ENCODE measurements at places on chromosomes 11 and 22.

GRCh38 chr11:132587716-132588115 is 944.6 kb downstream of the OPCML start:
- no peak for DNase-seq

- peak; percentile 78 for DNase-seq
These were observed 857.0 kb downstream of the KCNA4 start for GRCh38 chr11:29159552-29160465.

DNA sequence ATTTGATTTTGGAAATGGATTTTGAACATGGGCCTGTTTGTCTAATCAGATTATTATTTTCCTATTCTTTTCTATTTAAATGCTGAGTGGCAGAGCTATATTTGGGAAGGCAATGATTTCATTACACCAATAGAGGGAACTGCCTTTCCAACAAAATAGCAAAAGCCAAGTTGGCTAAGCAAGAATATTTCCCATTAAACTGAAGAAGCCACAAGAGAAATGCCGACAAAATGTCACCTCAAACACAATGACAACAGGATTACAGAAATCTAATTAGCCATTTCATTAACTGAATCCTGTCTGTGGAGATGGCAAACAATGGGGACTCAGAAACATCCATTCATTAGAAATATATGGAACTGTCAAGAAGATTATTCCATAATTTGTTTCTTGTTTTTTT is 1593.1 kb upstream of the RAG2 start:
- no peak for DNase-seq

GRCh38 chr11:83545494-83546260 is 259.5 kb upstream of the CCDC90B start:
- DNase-seq: no peak

DNA sequence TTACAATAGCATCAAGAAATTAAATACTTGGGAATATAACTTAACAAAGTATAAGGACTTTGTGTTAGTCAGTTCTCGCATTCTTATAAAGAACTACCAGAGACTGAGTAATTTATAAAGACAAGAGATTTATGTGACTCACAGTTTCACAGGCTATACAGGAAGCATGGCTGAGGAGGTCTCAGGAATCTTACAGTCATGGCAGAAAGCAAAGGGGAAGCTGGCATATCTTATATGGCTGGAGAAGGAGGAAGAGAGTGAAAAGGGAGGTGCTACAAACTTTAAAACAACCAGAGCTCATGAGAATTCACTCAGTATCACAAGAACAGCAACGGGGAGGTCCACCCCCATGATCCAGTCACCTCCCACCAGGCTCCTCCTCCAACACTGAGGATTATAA is 32.0 kb upstream of the CCDC134 start:
- no peak for DNase-seq

DNA sequence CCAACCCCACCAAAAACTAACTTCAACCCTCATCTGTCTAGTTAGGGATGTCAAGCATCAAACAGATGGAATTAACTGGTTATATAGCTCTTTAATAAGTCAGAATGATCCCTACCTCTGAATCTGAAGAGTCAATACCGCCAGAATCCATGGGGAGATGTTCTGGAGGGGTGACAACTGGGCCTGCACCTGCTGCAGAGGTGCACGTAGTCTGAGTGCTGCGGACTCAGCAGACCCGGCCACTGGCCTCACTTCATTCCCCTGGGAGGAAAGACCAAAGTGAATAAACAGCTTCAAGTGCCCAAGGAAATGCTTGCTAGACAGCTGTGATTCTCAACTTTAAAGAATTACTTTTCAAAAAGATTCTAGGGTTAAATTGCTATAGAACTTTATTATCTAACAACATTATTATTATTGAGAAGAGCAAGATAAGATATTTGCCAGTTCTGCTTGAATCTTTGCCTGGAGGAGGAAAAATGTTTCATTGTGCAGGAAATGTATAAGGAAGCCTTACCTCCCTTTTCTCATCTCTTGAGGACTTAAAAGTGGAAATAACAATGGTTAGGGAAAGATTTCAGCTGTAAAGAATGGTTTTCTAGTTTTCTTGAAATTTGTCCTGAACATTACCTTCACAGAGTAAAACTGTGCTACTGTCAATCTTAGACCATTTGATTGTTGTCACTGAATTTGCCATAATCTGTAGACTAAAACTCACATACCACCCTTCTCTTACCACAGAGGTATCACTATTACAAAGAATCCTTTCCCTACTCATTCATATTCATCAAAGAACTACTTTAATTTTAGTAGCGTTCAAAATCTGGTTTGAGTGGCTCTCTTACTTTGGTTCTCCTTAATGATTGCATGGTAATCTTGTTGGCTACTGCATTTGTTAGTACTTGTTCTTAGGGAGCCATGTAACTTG is 4.2 kb downstream of the XBP1 start:
- no peak for DNase-seq

DNA sequence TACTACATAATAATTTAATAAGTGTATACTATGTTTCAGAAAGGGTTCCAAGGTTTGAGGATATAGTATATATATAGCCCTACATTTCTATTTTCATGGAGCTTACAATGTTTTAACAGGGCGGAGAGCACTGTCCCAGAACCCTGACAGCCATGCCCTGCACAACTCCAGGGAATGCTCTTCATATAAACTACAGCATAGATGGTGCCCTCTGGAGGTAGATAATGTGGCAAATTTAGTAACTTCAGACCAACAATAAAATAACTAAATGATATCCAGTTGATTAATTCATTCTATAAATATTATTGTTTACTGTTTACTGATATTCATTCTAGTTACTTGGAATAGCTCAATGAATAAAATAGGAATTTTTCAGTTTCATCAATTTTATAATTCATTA is 693.7 kb upstream of the CCDC179 start:
- no peak for DNase-seq

- DNase-seq: no peak
These were observed 14.5 kb downstream of the CARS1 start for GRCh38 chr11:3042496-3043314.

DNA sequence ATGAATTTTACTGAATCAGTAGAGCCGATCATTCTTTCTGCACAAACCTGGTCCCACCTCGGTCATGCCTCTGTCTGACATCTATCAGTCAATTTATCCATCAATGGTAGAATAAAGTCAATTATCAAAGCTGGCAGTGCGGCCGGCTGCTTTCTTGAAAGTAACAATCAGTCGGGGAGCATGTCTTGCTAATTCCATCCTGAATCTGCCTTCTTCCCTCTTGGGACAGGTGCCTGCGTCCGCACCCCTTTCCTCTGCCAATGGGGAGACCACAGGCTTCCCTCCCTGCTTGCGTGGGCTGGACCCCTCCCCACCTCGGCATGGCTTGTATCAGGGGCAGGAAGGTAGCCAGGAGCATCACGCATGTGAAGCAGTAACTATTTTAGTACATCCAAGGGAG is 962.9 kb downstream of the BRD1 start:
- DNase-seq: no peak

DNA sequence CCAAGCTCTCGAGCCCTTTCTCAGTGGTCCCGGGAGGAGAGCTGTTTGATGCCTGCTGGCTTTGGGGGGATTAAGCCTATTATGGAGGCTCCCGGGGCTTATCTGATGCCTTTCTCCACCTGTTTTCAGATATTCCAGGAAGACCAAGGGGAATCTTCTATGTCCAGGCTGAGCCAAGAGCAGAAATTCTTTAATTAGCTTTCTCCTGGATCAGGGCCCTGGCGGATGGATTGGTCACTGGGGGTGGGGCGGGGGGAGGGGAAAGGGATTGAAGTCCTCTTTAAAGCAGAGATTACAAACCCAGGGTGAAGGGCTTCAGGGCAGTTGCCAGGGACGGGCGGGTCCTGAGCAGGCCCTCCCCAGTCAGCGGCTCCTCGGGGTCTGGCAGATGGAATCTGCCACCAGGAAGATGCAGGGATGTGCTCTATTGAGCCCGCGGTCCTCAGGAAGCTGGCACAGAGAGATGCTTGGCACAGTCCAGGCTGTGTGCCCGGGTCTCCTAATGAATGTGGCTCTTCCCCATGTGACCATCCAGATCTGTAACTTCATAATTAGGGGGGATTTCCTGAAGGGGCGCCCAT is 33.6 kb downstream of the MACROD1 start:
- DNase-seq: no peak

GRCh38 chr11:76613901-76614300 is 56.6 kb downstream of the LRRC32 start:
- DNase-seq: no peak

- DNase-seq: no peak
These were observed 79.7 kb upstream of the KCNQ1OT1 start for GRCh38 chr11:2779499-2779980.

DNA sequence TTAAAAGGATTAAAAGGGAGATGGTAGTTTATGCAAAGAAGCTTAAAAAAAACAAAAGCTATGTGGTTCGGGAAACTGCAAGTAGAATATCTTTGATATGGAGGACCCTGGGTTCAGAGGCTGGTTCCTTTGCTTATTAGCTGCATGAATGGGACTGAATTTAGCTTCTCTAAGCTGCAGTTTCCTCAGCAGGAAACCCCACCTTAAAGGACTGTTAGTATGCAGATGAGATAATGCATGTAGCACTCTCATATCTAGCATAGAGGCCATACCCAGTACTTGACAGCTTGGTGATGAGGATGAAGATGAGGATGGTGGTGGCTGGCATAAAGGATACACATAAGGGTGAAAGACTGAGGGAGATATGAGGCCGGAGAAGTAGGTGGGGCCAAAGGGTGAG is 134.6 kb downstream of the RRAS2 start:
- DNase-seq: no peak

GRCh38 chr11:117559698-117560097 is 232.0 kb downstream of the CEP164 start:
- peak; percentile 51 for DNase-seq

- DNase-seq: no peak
These were observed 115.2 kb upstream of the PITPNB start for GRCh38 chr22:28034145-28034759.

- no peak for DNase-seq
These were observed 47.7 kb downstream of the CD82 start for GRCh38 chr11:44613153-44613552.

DNA sequence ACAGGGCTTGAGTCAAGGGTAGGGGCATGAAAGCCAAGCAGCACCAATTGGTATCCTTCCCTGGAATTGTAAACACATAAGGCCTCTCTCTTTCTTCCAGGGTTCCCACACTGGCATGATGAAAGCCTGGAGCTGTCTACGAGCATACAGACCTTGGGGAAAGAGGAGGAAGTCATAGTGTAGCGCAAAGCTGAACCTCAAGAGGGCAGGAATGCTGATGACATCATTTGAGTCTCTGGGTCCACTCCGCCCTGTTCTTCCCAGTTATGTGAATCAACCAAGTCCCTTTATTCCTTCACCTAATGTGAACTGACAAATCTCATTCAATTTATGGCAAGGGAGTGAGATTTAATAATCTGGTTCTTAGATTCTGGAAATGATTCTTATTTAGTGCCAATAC is 266.4 kb upstream of the NCAM1 start:
- DNase-seq: no peak

DNA sequence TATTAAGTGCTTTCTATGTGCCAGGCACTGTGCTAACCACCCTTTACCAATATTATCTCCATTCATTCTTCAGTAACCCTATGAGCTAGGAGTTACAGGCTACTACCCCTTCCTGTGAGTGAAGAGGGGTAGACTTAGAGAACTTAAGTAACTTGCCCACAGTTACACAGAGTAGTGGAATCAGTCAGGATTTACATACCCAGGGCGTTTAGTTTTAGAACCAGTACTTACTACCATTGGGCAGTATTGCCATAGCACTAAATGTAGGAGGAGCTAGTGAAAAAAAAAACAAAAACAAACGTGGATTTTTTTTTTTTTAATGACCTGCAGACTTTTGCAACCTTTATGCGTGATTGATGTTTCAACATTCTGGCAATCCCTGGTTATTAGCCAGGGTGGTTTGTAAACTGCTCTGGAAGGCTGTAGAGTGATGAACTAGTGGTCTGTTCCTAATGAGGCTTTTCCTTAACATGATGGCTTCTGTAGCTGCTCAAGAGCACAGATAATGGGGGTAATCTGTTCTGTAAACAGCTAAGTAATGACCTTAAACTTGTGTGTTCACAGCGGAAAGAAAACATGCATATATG is 11.4 kb downstream of the TBCEL start:
- DNase-seq: no peak

DNA sequence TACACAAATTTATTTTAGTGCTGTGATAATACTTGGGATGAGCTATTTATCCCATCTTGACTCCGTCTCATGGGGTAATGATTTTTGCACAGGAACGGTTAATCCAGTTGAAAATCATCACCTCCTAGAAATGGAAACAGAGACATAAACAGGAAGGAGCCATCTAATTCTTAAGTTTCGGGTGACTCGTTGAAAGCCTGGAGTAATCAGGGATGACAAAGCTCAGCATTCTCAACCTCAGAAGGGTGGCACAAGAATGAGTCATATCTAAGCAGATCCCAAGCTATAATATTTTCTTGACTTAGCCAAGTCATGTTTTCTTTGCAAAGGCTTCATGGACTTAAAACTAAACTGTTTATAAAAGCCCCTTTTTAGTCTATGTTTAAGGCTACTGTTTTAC is 280.8 kb upstream of the CCDC90B start:
- no peak for DNase-seq

DNA sequence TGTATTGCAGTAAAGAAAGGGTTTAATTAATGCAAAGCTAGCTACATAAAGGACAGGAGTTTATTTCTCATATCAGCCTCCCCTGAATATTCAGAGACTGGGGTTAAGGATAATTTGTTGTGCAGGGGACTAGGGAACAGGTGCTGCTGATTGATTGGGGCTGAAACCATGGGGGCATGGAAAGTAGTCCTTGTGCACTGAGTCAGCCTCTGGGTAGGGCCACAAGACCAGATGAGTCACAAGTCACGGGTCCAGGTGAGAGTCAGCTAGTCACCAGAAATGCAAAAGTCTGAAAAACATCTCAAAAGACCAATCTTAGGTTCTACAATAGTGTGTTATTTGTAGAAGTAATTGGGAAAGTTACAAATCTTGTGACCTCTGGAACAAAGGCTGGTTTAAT is 32.9 kb upstream of the SYT13 start:
- no peak for DNase-seq

DNA sequence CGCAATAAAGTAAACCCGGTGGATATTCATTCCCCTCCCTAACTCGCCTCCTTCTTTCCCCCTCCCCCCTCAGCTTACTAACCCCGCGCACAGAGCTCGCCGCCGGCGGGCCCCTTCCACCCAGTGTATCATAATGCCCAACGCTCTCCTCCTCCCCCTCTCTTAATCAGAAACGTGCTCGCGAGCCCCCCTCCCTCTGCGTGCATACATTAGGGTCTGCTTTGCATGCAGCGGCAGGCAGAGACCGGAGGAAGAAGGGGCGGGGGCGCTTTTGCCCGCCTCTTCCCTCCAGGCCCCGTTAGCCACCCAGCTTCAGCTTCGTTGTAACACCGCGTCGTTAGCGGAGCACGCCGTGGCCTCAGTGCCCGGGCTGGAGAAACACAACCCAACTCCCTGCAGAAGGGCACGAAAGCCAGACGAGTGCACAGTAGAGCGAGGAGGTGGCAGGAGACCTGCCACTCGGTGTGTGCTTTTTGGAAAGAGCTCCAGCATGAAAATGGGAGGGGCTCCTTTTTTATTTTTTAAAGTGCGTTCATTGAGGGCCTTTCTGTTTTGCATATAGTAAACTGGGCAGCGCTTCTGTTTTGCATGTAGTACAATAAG is 901 bp upstream of the KMT2A start:
- DNase-seq: peak; percentile 80
